Fibroblast of upper back skin (primary cell): ENCODE measurements at places on chromosomes 2 and 18.
A peak's percentile ranks its signal among the peaks of the same experiment; 100 is the strongest.

- no peak for DNase-seq
Observed at GRCh38 chr2:213932-214693, 49.7 kb downstream of the SH3YL1 start.

DNA sequence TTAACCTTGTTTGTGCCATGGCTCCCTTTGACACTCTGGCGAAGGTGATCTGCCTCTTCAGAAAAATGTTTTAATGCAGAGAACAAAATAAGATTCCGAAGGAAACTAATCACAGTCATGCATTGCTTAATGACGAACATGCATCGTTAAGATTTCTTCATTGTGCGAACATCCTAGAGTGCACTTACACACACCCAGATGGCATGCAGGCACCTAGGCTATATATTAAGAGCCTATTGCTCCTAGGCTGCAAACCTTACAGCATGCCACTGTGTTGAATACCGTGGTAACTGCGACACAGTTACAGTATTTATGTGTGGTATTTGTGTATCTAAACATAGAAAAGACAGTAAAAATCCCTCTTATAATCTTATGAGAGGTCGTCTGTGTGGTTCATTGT lies 8.3 kb downstream of the ASAP2 start:
- DNase-seq: no peak

GRCh38 chr2:175837046-175837445 lies 165.0 kb downstream of the LNPK start:
- peak; percentile 94 for DNase-seq

GRCh38 chr2:40127146-40127545 lies 324.7 kb downstream of the SLC8A1 start:
- DNase-seq: peak; percentile 47

DNA sequence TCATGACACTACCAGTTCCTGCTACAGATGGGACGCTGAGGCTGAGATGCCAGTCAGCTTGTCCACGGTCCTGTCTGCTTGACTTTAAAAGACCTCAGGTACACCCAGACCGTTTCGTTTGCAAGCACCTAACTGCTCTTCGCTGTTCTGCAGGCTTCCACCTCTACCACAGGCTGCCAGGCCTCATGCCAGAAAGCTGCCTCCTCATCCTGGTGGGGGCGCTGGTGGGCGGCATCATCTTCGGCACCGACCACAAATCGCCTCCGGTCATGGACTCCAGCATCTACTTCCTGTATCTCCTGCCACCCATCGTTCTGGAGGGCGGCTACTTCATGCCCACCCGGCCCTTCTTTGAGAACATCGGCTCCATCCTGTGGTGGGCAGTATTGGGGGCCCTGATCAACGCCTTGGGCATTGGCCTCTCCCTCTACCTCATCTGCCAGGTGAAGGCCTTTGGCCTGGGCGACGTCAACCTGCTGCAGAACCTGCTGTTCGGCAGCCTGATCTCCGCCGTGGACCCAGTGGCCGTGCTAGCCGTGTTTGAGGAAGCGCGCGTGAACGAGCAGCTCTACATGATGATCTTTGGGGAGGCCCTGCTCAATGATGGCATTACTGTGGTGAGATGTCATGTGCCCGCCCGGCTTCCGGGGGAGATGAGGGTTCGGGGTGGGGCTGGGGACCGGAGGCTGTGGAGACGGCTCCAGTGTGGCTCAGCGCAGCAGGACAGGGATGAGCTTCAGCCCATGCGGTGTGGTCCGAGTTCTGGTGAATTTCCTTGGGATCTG lies 5.9 kb downstream of the SLC9A4 start:
- no peak for DNase-seq

- DNase-seq: no peak
Observed at GRCh38 chr2:240398661-240399267, 36.7 kb upstream of the GPC1 start.
